ENCODE measurements at places on chromosomes 7 and 10.

DNA sequence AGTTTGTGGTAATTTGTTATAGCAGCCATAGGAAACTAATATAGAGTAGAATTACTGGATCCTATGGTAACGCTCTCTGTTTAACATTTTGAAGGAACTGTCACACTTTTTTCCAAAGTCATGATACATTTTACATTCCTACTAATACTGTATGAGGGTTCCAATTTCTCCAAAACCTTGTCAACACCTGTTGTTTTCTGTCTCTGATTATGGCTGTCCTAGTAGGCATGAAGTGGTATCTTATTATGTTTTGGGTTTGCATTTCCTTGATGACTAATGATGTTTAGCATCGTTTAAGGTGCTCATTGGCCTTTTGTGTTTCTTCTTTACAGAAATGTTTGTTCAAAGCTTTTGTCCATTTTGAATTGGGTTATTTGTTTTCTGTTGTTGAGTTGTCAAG is 69.6 kb downstream of the VPS50 start:
- no peak for DNase-seq

DNA sequence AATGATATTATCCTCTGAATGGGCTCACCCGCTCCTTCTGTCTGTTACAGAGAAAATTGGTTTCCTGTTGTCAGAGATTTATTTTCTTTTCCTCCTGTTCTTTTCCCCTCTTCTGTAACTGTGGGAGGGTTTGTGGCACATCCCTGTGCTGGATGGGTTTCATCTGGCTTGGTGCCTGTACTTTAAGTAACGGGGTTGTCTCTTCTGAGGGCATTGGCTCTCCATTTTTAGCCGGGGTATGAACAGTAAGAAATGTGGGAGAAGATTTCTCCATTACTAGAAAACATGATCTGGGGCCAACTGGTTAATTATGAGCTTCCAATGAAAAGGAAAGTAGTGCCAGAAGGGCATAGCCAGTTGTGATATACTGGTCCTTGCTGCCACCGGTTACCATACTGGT is 142.6 kb downstream of the SND1 start:
- no peak for DNase-seq

DNA sequence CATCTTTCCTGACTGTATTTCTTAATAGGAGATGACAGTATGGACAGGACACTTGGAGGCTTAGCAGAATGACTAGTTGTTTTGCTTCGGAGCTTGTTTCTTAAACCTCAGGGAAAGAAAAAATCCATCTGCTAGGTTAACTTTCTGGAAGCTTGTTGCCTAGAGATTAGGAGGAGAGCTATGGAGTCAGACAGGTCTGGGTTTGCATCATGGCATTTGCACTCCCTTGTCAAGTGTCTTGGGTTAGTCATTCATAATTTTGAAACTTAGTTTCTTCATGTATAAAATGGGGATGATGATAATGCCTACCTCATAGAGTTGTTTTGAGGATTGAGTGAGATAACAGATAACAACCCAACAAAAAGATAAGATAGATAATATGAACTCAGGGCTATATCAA is 231.5 kb downstream of the STK31 start:
- no peak for DNase-seq

DNA sequence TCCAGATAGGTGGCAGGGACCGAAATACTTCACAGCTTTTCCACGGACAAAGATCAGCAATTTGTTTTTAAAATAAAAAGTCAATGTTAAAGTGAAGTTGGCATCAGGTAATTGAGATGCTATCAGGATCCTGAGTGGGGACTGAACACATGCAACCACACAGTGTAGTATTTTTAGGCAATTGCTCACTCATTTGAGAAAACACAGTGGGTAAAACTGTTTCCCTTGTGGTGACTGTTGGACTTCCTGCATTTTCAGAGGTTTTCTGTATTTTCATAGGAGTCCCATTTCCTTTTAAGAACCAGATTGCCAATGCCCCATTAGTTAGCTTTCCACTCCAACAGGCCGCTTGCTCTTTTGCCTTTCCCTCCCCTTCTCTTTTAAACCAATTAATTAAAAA is 159.5 kb upstream of the ZNF32 start:
- no peak for DNase-seq

DNA sequence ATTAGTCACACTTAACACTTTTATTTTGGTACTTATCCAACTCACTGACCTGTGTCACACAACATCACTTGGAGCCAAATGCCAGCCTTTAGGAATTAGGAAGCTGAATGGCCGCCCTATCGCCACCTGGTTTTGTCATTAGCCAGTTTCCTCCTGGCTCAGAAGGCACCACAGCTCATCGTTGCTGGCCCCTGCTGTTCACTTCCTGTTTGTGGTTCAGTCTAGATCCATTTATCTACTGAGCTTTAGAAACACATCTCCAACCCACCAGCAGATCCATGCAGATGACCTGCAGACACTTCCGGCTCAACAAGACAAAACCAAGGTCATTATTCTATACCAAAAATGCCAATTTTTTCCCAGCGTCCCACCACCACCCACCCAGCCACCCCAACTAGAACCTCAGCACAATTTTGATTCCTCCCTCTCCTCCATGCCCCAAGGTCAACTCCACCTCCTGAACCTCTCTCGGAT is 193.5 kb upstream of the NEBL start:
- no peak for DNase-seq

All from T47D (cell line).